ENCODE measurements at places on chromosomes 16 and 17.
A peak's percentile ranks its signal among the peaks of the same experiment; 100 is the strongest.

DNA sequence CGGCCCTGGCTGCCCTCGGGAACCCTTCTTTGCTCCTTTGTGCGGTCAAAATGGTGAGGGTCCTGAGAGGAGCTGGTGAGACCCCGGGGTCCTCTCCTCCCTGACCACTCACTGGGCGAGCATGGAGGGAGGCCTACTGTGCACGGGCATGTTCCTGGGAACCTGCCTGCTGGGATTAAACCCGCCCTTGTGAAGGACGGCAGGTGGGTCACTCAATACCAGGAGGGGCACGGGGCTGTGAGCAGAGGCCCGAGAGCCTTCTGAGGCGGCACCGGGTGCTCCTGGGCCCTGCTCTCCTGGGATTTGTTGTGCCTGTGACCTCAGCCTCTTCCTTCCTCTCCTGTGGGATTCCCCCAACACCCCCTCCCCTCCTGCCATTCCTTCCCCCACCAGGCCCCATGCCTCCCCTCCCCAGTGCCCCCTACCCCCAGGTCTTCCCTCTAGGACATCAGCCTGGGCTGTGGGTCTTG lies 19.7 kb downstream of the METRNL start:
- DNase-seq, result no peak

DNA sequence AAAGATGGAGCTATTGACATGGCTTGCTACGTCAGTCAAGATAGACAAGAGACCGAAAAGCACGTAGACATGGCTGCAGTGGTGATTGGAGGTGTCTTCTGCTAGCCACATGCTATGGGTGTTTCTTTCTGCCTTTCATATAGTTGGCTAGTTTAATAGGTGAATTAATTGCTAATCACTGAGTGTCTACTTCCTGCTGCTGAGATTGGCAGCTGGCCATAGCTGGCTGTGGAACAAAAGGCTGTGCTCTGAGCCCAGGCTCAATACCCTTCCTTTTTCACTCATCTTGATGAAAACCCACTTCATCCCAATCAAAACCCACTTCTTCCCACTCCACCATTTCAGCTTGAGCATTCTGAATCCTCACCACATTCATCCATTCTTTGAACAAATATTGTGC lies 221.4 kb upstream of the MAF start:
- DNase-seq, result no peak

GRCh38 chr17:46043606-46044005 lies 44.6 kb downstream of the STH start:
- no peak for DNase-seq

- peak; percentile 35 for DNase-seq
Observed at GRCh38 chr16:24118126-24118821, 137.9 kb upstream of the CACNG3 start.

DNA sequence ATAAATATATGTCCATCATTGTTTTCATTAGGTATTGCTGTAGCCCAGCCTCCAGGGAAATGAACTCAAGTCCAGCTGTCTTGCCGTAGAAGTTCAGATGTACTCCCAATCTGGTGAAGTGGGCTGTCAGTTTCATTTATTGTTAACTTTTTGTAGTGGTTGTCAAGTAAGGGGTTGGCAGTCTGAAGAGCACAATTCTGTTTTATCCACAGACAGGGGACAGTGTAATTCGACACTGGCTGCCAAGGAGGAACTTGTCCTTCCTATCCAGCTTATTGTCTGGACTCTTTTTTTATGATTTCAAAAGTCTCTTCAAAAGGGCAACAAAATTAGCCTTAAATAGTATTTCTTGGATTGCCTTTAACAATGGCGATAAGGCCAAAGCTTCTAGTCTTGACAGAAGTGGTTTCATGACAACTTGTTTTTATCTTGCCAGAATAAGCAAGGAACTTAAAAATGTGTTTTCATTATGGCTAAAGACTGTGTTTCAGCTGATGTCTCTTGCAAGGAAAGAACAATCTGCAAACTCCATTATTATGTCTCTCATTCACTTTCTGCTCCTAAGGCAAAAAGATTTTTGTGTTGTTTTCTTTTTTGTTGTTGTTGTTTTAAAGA lies 73.9 kb upstream of the TANC2 start:
- DNase-seq, result no peak

- DNase-seq, result no peak
Observed at GRCh38 chr17:69884356-69884755, 190.7 kb upstream of the KCNJ16 start.

DNA sequence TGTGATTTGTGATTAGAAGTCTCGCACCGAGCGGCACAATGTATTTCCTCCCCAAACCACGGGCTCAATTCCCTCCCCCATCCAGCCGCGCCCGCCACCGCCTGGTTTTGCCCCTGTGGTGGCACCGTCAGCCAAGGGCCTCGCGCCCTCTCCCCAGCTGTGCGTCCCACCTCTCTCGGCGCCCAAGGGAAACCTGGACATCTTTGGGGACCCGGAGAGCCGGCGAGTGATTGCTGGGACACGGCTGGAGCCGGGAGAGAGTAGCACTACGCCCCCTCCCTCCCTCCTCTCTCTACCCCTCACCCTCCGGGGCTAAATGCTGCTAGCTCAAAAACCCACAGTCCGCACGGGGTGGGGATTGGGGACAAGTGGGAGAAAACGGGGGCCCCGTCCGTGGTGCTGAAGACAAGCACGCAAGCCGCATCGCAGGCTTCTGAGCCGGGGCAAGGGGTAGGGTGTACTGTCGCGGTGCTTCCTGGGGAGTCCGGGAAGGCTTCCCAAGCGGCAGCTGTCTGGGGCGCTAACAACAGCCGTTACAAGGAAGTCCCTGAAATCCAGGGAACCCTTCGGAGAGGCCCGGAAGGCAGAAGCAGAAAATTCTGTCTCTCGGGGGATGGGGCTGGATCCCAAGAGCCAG lies 1.4 kb downstream of the CBLN1 start:
- no peak for DNase-seq

DNA sequence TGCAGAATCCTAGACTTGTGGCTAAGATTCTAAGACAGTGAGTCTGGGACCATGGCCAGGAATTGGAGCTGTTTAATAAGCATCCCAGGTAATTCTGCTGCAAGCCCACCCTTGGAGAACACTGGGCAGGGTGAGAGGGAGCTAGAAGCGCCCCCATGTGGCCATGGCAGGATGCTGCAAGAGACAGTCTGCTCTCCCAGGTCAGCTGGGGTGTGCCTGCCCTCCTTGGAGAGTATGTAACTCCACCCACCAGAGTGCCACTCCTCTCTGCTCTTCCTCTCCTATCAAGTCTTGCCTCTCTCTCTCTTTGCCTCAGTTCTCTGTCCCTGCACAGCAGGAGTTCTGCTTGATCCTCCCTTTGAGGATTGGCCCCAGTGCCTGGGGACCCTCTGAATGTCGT lies 14.9 kb downstream of the RCVRN start:
- DNase-seq, result no peak

DNA sequence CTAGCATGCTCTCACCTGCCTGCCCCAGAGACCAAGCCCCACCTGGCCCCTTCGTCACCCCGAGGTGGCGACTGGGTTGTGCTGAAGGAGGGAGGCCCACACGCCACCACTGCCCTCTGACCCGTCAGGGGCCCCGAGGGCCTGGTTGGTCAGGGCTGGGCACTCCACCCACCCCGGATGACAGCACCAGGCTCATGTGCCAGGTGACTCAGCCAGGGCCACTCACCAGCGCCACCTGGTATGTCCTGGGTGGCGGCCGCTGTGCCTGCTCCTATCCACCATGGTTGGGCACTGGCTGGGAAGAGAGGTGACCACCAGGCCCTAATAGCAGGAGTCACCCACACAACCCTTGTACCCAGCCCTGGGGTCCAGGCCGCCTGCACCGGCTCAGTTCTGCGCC lies 68.9 kb downstream of the JPH3 start:
- DNase-seq, result no peak

DNA sequence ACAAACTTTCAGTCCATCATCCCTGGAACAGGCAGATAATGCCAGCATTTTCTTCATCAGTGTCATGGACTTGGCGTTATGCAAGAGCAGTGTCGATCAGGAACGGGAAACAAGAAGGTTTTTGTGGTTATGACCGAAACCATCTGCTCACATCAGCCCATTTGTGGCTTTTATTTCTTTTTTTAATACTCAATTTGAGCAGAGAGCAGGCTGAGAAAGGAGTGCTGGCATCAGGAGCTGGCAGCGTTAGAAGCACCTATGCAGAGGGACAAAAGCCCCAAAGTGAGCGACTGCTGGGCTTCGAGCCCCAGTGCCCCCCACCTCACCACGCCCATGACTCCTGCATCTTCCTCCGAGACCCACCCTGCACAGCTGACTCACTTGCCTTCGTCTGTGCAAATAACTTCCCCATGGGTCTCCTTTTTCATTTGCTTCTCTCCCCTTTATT lies 16.2 kb upstream of the CD300E start:
- DNase-seq, result no peak

DNA sequence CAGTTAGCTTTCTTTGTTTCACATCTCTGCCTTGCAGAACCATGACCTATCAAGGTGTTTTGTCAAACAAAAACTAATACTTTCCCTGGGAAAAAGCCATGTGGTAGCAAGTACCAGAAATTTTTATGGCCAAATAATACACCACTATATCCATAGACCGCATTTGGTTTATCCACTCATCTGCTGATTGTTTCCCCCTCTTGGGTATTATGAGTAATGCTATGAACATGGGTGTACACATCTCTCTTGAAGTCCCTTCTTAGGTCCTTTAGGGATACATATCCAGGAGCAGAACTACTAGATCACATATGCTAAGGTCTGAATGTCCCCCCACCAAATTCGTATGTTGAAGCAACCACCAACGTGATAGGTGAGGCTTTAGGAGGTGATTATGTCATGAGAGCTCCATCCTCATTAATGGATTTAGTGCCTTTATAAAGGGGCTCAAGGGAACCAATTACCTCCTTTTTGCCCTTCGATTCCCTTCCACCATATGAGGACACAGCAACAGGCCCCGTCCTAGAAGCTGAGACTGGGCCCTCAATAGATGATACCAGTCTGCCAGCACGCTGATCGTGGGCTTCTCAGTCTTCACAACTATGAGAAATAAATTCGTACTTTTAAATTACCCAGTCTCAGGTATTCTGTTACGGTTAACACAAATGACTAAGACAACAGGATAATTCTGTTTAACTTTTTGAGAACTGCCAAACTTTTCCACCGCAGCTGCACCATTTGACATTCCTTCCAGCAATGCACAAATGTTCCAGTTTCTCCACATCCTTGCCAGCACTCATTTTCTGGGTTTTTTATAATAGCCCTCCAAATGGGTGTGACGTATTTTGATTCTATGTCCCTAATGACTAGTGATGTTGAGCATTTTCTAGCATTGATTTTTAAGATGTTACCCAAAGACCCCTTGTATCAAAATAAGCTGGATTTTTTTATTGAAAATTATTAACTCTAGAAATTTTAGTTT lies 30.0 kb downstream of the SIAH1 start:
- no peak for DNase-seq

- DNase-seq, result no peak
Observed at GRCh38 chr17:68246271-68247028, 1.4 kb upstream of the AMZ2 start.

GRCh38 chr17:73942703-73943415 lies 260.6 kb upstream of the RPL38 start:
- no peak for DNase-seq

All from NCI-H1930 (cell line).